H7 (cell line): ENCODE measurements at places on chromosomes 2 and 18.

GRCh38 chr18:44944461-44944860 is 263.8 kb downstream of the SETBP1 start:
- no peak for DNase-seq

- DNase-seq, result no peak
Observed at GRCh38 chr2:43319541-43319940, 93.1 kb upstream of the ZFP36L2 start.

DNA sequence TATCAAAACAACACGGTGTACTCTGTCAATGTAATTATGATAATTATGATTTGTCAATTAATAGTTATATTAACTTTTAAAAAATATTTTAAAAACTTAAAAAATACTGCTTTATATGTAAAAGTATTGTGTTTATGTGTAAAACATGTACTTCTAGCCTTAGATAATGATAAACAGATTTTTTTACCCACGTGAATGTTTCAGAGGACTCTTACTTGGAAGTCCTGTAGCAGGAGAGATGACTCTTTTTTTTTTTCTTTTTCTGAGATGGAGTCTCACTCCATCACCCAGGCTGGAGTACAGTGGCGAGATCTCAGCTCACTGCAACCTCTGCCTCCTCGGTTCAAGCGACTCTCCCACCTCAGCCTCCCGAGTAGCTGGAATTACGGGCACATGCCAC is 6.2 kb upstream of the MTCL1 start:
- DNase-seq, result no peak

DNA sequence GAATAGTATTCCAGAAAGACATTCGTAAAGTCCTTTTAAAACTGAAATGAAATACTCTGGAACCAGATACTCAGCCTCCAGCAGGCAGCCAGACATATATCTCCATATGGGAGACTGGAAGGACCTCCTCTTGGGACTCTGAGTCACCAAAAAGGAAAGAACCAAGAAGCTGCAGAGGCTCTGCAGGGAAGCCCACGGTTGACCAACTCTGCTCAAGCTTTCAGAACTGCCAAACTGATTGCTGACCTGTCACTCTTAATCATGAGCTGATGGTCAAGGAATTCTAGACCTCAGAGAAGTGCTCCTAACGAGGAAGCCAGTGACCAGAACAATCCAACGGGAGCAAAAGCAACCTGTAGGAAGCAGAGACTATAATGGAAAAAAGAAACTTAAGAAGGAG is 434.7 kb downstream of the EIPR1 start:
- no peak for DNase-seq

DNA sequence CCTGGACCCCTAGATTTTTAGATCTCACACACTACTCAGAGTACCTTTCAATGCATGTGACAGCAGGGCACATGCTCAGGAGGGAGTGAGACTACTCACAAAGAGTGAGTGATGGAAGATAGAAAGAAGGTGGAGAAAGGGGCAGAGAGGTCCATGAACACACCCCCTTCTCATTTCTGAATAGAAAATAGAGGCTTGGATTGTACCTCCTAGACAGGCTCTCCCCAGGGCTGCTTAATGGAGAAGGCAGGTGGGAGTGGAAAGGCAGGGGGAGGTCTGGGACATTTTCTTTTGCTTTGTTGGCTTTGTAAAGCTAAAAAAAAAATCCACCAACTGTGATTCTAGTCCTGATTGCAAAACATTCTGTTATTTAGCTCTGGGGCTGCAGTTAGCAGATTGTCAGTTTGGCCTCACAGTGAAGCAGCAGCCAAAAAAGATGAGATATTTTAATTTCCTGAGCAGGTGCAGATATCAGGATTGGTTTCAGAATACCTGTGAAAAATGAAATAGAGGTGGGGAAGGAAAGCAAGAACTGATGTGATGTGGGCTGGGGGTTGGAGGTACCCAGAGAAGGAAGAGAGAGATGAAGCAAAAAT is 119.3 kb upstream of the GYPC start:
- DNase-seq, result no peak
